Activated CD4-positive, alpha-beta T cell treated with anti-CD3 and anti-CD28 coated beads, Interleukin-2, amount 50 U/mL, for 4 hours (primary cell): ENCODE measurements at places on chromosomes 12 and 14.

DNA sequence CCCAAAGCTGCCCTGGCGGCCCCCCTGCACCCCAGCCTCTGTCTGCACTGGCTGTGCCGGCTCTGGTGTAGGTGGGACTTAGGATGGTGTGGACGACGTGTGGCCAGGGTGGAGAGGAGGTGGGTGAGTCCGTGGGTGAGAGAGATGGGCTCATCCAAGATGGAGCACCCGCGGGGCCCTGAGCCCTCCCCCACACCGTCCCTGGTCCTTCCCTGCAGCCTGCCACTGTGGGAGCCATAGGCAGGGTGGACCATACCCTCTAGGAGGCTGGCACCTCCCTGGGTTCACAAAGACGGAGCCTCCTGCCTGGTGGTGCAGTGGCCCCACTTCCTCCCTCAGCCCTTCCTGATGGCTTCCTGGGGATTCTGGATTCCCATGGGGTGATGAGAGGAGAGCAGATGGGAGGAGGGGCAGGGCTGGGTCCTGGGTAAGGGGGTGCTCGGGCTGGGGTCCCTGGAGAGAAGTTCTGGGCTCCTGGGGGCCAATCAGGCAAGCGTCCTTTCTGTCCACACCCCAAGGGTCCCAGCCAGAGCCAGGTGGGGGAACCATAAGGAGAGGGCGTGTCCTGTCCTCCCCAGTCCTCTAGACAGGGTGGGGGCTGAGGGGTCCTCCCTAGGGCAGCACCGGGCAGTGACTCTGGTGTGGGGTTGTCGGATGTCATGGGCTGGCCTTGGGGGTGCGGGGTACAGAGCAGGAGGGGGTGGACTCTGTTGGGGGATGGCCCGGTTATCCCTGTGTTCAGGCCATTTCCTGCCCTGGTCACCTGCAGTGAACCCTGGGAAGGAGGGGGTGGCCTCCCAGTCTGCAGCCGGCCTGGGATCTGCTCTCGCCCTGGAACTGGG, 384.8 kb downstream of the TMEM121 start:
- DNase-seq: no peak

DNA sequence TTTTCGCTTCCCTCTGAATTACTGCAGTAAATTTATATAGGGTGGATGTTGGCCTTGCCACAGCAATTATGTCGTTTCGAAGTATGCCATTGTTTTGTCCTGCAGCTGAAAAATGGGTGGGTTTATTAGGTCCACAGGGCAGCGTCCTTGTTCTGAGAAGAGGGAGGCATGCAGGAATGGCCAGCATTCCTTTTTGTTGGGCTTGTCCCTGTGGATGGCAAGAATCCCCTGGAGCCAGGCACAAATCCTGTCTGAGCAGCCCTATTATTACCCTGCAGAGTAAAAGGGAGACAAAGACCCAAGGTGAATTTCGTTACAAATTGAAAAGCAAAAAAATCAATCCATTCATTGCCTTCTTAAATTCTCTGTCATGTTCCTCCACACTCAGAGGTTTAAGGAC, 88.1 kb downstream of the CHST11 start:
- no peak for DNase-seq

DNA sequence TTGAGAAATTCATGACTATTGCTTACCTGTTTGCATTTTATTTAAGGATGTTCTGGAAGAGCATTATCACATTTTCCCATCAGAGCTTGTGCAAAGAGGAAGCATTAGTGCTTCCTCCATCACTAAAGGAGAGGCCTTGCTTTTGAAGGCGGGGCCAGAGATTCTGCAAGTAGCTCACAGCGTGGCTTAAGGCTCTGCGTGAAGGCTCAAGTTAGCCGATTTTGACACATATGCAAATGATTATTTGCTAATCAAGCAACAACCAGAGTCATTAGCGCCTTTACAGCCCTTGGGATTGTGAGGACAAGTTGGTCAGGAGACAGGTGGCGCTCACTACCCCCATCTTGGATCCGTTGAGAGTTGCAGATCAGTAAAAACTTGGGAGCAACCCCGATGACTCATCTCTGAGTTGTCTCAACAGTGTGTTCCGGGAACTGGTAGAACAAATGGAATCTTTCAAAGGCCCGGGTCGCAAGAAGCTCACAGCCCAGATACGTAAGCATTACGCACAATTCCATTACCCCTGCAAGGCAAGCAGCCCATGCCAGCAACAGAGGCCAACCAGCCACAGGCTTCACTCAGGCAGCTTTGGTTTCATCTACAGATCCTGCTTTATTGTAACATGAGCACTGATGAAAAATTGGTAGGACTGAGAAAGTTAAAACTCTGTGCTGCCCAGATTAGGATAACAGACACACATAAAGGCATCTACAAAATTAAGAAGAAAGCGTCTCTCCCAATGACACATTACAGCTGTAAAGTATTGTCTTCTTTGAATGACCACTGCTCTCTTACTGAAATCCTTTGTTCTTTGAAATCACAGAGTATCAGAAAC, 34.9 kb upstream of the SPTSSA start:
- DNase-seq: no peak

DNA sequence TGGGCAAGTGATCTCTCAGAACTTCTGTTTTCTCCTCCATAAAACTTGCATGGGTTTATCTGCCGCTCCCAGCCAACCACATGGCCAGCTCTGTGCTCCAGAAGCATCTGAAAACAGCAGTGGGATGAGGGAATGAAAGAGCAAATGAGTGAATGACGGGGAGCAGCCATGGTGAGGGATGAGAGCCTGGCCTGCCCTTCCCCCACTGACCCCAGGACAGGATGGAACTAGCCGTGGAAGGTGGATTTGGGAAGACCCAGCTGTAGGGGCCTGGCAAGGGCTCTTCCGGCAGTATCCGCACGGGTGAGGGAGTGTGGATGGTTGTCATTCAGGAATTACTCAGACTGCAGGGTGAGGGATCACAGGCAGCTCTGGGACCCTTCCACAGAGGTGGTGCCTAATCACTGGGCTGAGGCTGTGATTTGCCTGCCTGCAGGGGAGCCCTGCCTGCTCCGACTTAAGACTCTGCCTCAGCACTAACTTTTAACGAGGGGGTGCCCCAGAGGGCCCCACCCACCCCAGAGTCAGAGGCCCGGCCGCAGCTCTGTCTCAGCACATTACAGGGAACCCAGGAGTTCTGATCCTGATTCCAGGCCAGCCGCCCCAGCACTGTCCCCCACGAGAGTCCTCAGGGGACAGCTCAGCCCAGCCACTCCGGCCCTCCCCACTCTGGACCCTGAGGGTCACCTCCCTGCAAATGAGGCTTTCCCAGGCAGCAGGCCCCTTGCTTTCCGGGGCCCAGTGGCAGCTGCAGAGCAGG, 136.8 kb upstream of the C14orf180 start:
- DNase-seq: no peak

DNA sequence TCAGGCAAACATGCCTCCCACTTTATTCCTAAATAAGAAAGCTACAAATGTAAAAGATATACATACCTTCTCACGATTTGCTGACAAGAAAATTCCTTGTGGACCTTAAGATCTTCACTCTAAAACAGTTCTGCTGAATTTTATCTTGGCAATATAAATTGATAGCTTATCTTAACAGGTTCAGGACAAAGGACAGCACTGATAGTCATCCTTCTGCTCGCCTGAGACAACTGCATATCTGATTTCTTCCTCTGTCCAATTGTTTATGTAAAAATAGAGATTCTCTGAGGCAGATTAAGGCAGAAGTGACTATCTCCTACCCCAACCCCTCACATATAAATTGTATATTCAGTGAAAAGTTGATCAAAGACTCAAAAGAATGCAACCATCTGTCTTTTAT, 44.9 kb downstream of the CAPZA3 start:
- DNase-seq: no peak

DNA sequence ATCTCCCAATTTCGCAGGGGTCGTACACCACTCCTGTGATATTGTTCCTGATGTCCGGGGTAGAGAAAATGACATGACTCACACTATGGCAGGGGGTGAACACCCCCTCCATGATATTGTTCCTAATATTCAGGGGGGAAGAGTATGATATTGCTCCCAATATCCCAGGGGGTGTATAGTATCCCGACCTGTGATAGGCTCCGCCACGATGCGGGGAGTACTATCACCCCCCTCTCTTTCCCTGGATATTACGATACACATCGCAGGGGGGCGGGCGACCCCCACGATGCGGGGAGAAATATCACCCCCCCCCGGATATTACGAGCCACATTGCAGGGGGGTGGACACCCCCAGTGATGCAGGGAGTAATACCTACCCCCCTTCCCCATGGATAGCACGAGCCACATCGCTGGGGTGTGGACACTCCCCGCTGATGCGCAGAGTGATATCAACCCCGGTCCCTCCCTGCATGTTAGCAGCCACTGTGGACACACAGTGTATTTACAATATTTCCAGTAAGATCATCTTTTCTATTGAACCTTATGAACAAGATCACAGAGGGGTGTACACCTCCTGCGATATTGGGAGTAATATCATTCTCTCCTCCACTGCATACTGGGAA, 17.7 kb downstream of the SMIM41 start:
- no peak for DNase-seq
